Activated CD4-positive, CD25-positive, alpha-beta regulatory T cell treated with anti-CD3 and anti-CD28 coated beads, Interleukin-2, amount 50 U/mL, for 72 hours (primary cell): ENCODE measurements at places on chromosomes 6 and 20.

- no peak for DNase-seq
Observed at GRCh38 chr6:118993803-118994251, 58.9 kb upstream of the MCM9 start.

GRCh38 chr6:93403390-93403789, 16.0 kb downstream of the EPHA7 start:
- no peak for DNase-seq

DNA sequence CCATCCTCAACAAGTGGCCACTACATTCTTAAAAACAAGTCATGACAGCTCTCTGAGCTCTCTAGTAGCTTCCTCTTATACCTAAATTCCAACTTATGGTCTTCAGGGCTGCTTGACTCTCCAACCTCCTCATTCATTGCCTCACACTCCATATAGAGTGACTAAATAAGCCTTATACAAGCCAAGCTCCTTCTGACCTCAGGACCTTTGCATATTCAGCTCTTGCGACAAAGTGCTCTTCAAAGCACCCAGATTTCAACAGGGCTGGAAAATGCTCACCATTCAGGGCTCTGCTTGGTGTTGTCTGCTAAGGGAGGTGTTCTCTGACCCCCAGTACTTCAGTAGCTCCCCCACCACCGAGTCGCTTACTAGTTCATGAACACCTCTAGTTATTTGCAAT, 3.7 kb downstream of the TREML2 start:
- DNase-seq = no peak

- DNase-seq = no peak
Observed at GRCh38 chr6:160349020-160349441, 853 bp downstream of the SLC22A3 start.

DNA sequence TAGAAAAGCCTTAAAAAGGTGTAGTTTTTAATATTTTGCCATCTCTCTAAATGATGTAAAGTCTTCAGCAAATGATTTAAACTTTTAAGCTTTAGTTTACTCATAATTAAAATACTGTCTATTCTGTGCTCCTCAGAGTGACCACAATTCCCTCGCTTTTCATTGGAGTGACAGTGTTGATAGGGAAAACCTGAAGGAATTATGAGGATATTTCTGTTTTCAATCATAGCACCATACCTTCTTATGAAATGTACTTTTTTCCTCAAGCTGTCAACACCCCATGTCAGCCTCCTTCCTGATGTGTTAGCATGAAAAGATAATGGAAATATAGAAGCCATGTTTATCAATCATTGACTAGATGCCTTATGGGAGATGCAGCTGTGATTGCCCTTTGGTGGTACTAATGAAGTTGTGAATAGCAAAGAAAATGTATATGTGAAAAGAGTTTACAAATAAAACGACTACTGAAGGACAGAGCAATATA, 145.4 kb upstream of the EYS start:
- DNase-seq = no peak

DNA sequence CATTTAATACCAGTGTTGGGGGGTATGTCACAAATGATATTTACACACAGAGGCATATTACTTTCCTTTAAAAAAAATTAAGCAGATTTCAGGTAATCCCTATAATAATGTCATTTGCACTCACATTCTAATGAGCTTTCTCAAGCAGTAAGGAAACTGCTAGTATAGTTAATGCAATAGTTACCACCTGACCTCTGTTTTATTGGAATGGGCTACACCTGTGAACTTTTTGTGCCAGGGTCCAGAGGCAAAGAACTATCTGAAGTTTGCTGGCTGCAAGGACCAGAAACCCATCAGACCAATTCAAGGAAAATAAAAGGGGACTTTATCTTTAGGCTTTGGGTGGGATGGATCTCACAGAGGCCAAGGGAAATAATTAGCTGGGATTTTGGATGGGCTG, 2.9 kb upstream of the ZHX3 start:
- no peak for DNase-seq

- DNase-seq = no peak
Observed at GRCh38 chr6:28160233-28160632, 18.6 kb downstream of the ZKSCAN8 start.
